ENCODE measurements at places on chromosomes 5 and 9.

- DNase-seq = no peak
These were observed 296.6 kb upstream of the FBXL7 start for GRCh38 chr5:15203376-15203775.

DNA sequence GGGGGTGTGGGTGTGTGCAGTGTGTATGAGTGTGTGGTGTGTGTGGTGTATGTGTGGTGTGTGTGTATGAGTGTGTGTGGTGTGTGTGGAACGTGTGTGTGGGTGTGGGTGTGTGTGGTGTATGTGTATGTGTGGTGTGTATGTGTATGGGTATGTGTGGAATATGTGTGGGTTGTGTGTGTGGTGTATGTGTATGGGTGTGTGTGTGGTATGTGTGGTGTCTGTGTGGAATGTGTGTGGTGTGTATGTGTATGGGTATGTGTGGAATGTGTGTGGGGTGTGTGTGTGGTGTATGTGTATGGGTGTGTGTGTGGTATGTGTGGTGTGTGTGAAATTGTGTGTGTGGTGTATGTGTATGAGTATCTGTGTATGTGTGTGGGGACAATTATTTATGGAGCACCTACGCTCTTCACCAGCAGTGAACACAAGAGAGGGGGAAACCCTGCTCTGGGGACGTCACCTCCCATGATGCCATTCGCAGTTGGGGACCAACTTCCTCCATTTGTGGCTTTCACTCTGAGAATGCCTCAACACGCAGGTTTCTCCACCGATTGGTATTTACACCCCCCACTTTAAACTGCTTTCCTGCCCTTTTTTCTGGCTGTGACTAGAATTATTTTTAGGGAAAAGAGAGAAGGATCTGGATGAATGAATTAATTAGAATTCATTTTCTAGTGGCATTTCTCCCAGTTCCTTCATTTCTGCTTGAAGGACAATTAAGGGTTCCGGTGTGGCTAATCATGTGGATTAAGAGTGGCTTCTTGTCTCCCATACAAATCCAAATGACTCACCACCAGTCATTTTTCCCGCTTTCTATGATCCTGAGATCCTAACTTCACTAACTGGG lies 238.1 kb downstream of the ROR2 start:
- DNase-seq = peak; percentile 17

DNA sequence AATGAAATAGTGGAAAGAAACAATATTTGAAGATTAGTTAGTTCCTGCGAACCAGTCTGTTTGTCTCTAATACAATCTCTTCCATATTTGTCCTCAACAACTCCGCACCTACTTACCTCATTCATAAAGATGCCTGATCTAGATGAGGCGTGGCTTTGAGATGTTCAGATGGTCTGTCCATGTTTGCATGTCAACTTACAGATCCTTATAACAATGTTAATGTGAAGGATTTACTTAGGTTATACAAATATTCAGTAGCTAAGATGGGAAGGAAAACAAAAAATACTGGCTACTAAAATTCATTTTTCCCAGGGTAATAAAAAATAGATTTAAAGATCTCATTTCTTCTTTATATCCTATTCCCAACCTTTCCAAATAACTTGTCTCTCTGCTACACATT lies 8.3 kb downstream of the CDC14B start:
- no peak for DNase-seq

DNA sequence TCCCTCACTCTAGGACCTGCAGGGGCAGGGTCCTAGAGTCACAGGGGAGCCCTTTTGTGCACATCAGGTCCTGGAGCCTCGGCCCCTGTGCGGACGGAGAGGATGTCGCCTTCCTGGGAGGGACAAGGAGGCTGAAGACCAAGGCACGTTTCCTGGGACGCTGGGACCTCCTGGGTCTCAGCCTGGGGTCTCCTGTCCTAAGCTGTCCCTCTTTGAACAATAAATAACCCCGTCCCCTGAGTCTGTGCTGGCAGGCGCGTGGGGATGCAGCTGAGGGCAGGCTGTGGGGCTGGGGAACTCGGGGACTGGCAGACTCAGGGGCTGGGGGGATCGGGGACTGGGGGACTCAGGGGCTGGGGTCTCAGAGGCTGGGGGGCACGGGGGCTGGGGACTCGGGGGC lies 31.1 kb downstream of the PAEP start:
- no peak for DNase-seq

DNA sequence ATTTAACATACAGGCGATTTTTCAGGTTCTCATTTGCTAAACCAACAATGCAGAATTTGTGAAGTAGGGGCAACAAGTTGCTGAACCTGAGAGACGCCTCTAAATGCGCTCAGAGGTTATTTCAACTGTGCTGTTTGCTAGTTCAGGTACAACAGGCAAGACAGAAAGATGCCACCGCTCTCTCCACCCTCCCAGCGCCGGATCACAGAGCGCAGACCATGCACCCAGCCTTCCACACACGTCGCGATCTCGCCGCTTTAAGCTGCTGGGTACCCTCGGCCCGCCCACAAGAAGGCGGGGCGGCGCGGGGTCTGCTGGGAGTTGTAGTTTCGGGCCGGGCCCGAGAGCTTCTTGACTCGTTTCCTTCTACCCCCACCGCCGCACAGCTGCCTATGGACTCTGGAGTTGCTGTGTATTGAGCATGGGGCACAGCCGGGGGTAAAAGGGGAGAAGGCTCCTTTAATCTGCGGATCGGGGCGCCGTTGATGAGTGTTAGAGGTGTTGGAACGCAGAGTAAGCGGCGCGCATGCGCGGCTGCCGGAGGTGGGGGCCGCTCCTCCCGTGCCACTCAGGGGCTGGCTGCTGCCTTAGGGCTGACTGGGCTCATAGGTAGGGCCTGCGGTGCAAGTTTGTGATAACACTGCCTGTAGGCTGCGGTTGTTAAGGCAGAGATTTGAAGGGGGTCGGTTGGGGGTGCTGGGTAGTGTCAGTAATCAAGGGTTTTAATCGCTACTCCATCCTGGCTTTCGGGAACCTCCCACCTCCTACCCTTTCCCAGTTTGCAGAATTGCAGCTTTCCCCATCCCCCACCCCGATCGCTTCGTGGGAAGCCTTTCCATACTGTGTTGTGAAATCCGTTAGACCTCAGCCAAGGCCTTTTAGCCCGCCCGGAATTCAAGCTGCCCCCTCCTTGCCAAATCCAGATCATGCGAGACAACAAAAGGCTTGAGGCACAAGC lies 40.3 kb upstream of the ABCA1 start:
- peak; percentile 28 for DNase-seq

- DNase-seq = no peak
These were observed 309.4 kb downstream of the NR3C1 start for GRCh38 chr5:143094087-143094521.
